ENCODE measurements at places on chromosomes 6 and 20. TPM values are rescaled to one million over a fixed set of nuclear protein-coding genes. Genes with fewer than 3 reads are reported as not detected.

Gene RIN2
- not detected for polyA plus RNA-seq

Gene PTCRA
- 1.0 TPM for polyA plus RNA-seq

Gene CST5
- not detected for polyA plus RNA-seq

Gene FAM184A
- 0.09 TPM for polyA plus RNA-seq

Gene MACROD2
- polyA plus RNA-seq: 1.3 TPM

Gene RNF144B
- polyA plus RNA-seq: 6.2 TPM

Gene ENPP1
- 0.34 TPM for polyA plus RNA-seq

Gene SGK2
- polyA plus RNA-seq: not detected

Gene CDH4
- polyA plus RNA-seq: not detected

Gene IL17F
- polyA plus RNA-seq: not detected

Gene JAG1
- polyA plus RNA-seq: not detected

Gene PTK6
- polyA plus RNA-seq: 1.3 TPM

Gene MYLK4
- 0.08 TPM for polyA plus RNA-seq

Data from IgD-negative memory B cell (primary cell).